ENCODE measurements at places on chromosomes 11 and 22. TPM values are rescaled to one million over a fixed set of nuclear protein-coding genes. Genes with fewer than 3 reads are reported as not detected.

- DNase-seq, result no peak
Observed at GRCh38 chr11:93904716-93905115, 54.3 kb upstream of the VSTM5 start.

GRCh38 chr11:13800901-13801300 lies 132.4 kb downstream of the FAR1 start:
- DNase-seq, result no peak

GRCh38 chr22:47142427-47143046 lies 380.1 kb downstream of the TBC1D22A start:
- DNase-seq, result no peak

DNA sequence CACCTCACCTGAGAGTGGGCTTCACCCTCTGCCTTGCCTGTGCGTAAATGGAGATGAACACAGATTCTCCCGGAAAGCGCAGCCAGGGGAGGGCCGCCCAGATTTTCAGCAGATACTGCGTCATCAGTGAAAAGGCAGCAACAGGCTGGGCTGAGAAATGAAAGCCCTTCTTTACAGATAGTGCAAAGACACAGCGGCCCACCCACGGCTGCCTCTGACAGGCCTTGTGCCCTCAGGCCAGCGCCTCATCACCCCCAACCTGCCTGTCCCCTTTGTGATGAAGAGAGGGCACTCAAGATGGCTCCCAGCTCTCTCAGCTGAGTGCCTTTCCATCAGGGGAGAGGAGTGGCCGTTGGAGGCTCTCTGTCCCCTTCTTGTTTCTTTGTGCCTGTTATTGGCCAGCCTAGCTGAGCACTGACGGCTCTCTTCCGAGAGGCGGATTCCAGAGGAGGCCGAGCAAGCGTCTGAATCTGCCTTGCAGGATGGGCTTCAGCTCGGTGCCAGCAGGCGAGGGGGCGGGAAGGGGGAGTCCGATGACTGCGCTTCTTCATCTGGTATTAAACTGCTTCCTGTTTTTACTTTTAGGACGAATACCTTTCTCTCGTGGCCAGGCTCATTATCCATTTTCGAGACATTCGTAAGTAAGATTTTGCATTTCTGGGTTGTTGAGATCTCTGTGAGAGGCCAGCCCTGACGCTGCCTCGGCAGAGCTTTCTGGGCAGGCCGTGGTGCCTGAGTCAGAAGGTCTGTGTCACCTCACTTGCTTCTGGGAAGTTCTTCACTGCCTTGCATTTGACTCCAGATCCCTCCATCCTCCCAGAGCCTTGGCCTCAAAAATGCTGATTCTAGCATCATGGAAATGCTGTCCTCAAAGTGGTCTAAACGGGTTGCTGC lies 43.7 kb downstream of the MED15 start:
- no peak for DNase-seq

DNA sequence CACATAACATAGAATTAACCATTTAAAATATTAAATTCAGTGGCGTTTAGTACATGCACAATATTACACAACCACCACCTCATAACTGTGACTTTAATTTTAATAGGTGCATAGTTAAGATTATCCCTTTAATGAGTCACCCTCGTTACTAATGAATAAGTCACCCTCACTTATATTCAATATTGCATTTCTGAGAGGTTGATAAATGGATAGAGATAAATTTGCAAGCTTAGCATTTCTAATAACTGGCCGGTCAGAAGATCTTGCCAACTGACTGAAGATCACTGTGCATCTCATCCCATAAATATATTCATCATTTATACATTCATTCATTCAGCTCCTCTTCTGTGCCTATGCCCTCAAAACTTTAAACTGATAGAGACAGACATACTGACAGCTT lies 243.7 kb downstream of the TTC28 start:
- DNase-seq, result no peak

The SPON1 gene
- total RNA-seq, result 13.7 TPM

DNA sequence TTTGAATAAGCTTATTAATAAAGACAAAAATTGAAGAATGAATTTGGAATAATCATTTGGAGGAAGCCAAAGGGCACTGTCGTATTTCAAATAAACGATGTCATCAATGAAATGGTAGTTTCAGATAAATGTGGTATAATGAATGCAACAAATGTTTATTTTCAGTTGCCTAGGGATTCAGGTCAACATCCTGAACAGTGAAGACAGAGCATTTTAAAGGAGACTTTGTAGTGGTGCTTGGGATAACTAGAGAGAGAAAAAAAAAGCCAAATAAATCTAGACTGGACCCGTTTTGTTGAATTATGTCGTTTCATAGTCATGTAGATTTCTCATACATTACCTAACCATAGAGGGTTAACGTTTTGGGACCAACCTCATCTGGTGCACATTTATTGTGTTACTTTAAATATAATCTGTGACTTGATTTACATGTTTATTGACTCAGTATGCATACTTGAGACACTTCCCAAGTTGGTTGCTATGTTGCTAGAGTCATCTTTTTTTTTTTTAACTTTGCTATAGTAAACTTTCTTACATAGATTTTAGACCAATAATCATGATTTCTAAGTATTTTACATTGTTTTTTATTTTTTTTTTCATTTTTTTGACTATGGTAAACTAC lies 111.1 kb downstream of the NCAM1 start:
- no peak for DNase-seq

GRCh38 chr11:65699306-65699705 lies 12.7 kb upstream of the KAT5 start:
- DNase-seq, result no peak

- no peak for DNase-seq
Observed at GRCh38 chr22:25223269-25223850, 3.9 kb downstream of the CRYBB2 start.

The MUC2 gene
- not detected for total RNA-seq

- no peak for DNase-seq
Observed at GRCh38 chr11:2273771-2274170, 3.4 kb upstream of the ASCL2 start.

The PAX6 gene
- total RNA-seq, result 7.6 TPM

GRCh38 chr11:130144141-130144540 lies 15.4 kb upstream of the ST14 start:
- no peak for DNase-seq

The MOB2 gene
- total RNA-seq, result 33.3 TPM

The FBLN1 gene
- total RNA-seq, result 258 TPM

DNA sequence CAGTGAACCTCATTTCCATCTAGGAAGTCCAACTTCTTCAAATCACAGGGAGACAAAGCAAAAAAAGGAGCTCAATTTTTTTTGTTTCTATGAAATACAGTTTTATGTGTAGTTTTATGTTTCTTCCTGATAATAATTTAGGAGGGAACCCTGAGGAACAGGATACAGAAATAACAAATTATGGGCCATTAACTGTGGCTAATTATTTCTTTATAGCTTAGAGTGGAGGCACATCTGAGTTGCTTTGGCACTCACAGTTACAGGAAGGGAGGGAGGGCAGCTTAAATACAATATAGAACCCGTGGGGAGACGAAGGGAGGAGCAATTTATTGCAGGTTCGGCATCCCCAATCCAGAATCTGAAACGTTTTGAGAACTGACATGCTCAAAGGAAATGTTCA lies 37.1 kb upstream of the HORMAD2 start:
- DNase-seq, result no peak

DNA sequence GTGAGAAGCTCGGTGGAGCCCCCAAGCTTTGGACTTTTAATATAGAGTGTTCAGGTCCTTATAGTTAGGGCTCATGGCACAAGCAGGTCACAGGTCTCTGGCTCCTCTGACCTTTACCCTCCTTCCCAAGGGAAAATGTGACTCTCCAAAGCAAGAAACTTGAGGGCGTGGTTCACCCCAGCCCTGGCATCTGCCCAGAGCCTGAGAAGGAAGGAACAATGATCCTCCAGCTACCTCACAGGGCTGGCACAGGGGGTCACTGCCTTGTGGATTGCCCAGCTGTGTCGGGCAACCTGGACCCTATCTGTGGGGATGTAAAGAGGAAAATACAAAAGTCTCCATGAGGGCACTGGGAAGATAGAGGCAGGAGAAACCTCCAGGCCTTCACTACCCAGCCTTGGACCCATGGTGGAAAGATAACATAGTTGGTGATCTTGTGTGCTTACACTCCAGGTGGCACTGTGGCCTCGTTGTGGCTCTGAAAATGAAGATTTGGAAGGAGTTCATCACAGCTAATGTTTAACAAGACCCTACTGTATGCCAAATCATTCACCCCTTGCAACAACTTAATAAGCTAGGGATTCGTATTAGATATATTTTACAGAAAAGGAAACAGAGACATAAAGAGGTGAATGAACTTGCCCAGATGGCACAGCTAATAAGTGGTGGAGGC lies 3.8 kb upstream of the ZNF195 start:
- no peak for DNase-seq

DNA sequence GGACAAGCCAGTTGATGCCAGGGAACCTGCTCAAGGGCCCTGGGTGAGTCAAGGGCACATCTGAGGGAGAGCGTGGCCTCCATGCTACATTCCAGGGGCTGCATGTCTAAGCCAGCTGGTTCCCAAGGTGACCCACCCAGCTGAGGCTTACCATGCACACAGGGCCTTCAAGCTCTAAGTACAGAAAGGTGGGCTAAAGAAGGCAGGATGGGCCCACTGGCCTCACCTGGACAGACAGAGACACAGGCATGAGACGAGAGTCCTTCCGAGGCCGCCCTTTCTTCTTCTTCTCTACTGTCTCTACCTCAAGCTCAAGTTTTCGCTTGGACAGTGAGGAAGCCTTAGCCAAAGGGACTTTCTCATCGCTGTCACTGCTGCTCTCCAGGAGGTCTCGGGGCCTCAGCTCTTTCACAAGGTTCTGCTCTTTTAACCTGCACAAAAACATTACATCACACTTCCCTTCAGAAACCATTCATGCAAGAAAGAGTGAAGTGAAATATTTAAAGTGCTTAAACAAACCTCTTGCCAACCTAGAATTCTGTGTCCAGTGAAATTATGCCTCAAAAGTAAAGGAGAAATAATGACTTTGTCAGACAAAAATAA lies 69.9 kb downstream of the HIRA start:
- DNase-seq, result no peak

The HBD gene
- not detected for total RNA-seq

DNA sequence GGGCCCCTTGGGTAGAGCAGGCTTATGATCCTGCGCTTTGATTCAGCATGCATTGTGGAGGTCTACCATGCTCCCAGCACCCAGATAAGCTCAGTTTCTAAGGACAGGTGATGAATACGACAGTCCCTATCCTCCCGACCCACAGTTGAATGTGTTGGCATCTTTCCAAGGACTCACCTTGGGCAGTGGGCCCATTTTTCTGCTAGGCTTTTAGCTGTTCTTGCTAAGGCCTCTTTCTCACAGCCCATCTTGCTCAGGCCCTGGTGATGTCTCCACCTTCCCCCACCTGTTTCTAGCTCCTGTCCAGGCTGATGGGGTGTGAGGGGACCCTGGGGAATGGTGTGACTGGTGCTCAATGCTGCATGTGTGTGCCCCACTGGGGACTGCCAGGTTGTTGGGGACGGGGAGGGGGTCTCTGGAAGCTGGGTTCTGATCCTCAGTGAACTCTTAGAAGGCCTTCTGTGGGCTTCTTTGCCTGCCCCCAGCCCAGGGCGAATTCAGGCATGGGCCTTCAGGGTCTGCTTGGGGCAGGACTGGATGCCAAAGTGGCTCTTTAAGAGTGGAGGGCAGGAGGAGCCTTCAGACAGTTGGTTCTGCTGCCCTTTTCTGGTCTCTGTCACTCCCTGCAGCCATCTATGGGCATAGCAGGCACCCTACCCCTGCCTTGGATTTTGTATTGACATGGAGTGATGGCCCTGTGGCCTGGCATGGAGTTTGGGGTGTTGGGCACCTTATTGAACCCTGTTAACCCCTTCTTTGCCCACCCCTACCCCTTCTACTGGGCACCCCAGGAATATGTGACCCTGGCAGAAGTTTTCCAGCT lies 33.1 kb downstream of the PHLDB1 start:
- no peak for DNase-seq

- no peak for DNase-seq
Observed at GRCh38 chr11:96758957-96759356, 369.1 kb downstream of the JRKL start.

- no peak for DNase-seq
Observed at GRCh38 chr11:67274768-67275605, 8.7 kb downstream of the GRK2 start.

Measured in progenitor cell of endocrine pancreas (in vitro differentiated cells).